Skeletal muscle cell (primary cell): ENCODE measurements at places on chromosomes 13 and 19.

- DNase-seq = no peak
These were observed 27.5 kb upstream of the KL start for GRCh38 chr13:32988608-32989289.

DNA sequence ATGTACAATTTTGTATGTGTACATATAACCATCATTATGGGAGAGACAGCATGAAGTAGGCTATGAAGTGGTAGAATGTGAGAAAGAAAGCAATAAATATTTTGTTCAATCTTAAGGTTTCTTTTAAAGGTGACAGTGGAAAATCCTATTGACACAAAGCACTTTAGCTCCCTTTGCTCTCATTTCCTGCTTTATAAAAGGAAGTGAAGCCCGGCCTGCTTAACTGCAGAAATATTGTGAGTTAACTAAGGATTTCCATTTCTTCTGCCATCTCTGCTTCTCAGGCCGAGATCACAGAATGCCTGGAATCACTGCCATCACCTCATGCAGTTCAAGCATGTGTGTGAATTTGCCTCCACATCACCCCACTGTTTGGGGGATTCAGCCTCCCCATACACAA lies 83.5 kb downstream of the FRY start:
- DNase-seq = no peak

DNA sequence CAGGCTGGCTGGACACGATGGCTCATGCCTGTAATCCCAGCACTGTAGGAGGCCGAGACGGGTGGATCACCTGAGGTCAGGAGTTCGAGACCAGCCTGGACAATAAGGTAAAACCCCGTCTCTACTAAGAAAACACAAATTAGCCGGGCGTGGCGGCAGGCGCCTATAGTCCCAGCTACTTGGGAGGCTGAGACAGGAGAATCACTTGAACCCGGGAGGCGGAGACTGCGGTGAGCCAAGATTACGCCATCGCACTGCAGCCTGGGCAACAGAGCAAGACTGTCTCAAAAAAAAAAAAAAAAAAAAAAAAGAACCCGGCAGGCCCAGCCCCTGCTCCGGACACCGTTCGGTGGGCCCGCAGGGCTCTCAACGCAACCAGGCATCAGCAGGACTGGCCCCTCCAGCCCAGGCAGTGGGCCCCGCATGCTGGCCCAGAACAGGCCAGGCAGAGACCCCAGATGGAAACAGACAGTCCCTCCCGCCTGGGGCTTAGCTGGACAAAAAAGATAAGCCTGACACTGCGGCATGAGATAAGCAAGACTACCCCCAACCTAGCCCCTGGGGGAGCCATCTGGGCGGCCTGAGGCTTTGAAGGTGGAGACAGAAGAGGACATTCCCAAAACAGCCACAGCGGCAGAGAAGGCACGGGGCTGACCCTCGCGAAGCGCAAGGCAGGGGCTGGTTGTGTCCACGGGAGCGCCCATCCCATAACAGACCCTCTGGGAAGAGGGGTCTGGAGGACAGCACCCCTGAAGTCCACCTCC lies 11.6 kb downstream of the REXO1 start:
- no peak for DNase-seq

DNA sequence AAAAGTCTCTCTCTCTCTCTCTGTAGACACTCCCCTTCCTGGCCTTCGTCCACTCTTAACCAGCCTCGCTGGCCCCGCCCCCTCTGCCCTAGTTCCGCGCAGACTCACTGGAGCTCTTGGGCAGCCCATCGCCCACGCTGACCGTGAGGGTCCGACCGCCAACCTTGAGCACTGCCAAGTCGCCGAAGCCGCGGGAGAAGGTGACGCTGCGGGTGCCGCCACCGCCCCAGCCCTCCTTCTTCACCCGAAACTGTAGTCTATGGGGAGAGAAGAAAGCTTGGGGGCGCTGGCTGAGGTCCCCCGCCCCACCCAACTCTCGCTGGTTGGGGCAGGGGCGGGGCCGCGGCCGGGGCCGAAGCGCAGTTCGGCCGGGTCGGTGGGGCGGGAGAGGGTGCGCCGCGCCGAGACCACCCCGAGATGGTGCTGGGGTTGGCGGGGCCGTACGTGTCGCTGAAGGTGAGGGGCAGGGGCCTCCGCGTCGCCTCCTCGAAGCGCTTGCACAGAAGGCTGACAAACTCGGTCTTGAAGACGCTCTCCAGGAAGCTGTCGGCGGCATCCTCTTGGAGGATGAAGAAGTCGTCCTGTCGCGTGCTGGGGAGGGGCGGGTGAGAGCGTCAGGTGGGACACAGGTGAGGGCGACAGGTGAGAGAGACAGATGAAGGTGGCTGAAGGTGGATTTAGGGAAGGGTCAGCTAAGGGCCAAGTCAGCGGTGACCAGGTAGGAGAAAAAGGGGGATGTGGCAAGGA lies 12.6 kb upstream of the ZNF414 start:
- peak; percentile 66 for DNase-seq

DNA sequence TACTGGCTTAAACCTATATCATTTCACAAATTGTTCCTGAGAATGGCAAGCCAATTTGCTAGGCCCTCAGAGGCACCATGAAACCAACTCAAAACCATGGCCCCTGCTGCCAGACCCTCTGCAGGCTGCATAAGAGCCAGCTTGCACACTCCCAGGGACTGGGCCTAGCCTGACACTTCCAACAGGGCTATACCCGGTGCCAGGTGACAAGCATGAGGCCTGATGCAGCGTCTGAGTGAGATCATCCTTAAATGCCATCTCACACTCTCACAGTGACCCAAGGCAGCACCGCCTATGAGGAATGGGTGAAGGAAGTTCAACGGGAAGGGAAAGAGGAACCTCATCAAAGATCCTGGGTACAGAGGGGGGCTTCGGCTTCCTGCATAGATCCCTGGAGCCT lies 65.6 kb downstream of the C13orf42 start:
- no peak for DNase-seq

GRCh38 chr13:71358218-71358617 lies 508.8 kb downstream of the DACH1 start:
- no peak for DNase-seq

DNA sequence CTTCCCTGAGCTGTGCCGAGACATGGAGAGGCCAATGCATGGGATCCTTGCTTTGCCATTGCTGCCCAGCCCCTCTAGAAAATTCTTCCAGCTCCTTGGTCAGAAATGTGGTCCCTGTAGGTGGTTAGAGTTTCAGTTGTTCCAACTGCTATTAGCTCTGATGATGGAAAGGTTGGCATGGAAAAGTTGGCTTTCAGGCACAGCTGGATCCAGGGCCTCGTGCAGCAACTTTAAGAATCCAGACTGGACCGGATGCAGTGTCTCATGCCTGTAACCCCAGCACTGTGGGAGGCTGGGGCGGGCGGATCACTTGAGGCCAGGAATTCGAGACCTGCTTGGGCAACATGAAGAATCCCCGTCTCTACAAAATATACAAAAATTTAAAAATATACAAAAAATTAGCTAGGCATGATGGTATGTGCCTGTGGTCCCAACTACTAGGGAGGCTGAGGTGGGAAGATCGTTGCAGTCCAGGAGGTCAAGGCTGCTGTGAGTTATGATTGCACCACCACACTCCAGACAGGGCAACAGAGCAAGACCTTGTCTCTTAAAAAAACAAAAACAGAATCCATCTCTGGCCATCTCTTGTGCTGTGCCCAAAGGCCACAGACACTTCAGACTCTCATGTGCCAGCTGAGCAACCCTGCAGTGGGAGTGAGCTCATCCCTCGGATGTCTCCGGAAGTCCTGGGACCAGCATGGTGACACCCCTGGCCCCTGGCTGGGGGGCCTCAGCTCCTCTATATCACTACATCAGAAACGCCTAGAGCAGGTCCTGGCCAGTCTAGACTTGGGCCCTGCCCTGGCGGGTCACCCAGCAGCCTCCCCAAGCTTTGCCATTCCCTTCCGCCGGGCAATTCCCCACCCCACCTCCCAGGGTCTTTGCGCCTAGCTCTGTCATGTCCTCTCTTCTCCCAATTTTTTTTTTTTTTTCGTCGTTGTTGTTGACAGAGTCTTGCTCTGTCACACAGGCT lies 16.8 kb downstream of the MEX3D start:
- no peak for DNase-seq
